Activated CD8-positive, alpha-beta memory T cell treated with anti-CD3 and anti-CD28 coated beads for 1 hour (primary cell): ENCODE measurements at places on chromosomes 2 and 18.

DNA sequence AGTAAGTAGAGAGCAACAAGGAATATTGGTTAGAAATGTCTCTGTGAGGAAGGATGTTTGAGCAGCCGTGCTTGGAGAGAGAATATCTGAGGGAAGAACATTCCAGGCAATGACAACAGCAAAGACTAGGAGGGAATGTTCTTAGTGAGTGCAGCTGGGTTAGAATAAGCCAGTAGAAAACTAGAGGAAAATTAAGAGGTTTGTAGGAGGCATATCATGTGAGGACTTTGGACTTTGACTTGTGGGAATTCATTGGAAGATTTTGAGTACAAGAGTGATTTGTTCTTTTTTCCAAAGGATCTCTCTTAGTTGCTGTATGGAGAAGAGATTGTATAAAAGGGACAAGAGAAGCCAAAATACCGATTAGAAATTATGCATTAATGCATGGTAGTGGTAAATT is 47.2 kb downstream of the PPM1B start:
- no peak for DNase-seq

- DNase-seq = no peak
Measured at GRCh38 chr2:119823734-119824334, 64.1 kb downstream of the PTPN4 start.

DNA sequence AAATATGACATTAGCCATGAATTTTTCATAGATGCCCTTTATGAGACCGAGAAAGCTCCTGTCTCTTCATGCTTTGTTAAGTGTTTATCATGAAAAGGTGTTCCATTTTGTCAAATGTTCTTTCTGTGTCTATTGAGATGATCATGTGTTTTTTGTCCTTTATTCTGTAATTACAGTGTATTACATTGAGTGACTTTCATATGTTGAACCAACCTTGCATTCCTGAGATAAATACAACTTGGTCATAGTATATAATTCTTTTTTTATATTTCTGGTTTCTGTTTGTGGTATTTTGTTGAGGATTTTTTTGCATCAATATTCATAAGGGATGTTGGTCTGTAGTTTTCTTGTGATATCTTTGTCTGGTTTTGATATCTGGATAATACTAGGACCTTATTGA is 52.9 kb upstream of the HPCAL1 start:
- DNase-seq = no peak

DNA sequence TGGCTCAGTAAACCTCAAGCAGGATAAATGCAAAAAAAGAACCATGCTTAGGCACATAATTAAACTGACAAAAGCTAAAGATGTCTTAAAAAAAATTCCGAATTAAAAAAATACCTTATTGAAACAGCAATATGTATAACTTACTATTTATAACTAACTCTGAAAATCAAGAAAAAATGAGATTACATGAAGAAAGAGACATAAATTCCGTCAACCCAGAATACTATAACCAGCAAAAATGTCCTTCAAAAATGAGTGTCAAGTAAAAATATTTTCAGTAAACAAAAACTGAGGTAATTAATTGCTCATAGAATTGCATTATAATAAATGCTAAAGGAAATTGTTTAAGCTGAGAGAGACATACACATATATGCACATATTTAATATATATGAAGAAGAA is 474.5 kb upstream of the SYT4 start:
- DNase-seq = no peak

DNA sequence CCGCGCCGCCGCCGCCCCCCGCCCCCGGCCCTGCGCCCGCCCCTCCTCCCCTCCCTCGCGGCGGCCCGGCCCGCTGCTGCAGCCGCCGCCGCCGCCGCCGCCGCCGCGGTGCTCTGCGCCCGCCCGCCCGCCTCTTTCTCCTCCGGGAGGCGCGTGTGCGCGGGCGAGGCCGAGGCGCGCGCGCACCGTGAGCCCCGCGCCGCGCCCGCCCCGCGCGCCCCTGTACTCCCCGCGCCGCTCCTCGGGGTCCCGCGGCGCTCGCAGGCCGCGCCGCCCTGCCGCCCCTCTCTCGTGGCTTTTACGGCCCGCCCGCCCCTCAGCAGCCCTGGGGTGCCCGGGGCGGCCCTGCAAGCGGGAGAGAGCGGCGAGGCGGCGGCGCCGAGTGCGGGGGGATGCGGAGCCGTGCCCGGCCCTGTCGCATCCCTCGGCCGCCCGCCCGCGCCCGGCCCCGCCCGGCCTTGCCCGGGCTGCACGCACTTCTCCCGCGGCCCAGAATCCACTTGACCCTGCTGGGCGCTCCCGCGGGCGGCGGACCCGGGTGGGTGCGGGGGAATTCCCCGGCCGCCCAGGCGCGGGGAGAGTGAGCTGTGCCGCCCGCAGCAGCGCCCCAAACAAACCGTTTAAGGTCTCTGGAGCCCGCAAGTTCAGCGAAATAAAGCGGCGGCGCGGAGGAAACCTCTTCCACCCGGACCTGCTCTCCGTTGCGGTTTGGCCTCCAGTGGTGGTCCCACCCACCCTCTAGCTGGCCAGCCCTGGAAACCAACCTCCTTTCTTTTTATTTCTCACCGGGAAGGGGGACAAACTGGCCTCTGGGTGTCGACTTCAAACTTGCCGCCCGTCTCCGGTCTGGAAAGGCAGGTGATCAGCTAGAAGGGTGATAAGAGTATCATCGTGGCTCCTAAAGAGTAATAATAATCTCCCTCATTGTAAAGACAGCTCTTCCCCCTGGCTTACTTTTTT is 37.4 kb downstream of the AFF3 start:
- DNase-seq = no peak

- DNase-seq = no peak
Measured at GRCh38 chr2:3405876-3406275, 26.4 kb downstream of the TRAPPC12 start.

DNA sequence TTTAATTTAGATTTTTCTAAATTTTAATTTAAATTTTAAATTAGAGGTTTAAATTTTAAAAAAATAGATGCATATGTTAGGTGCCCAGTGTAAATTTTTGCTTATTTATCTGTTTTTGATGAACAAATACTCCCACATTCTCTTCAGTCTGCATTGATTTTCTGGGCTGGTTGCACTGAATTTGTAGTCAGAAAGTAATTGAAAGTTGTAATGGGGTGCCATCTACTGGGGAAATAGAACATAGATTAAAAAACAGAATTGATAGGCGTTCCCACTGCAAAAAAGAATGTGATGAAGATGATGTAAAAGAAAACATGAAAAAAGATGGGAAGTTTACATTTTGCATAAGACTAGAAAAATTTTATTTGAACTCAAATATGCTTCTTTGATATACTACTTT is 51.7 kb upstream of the CCDC85A start:
- DNase-seq = no peak

DNA sequence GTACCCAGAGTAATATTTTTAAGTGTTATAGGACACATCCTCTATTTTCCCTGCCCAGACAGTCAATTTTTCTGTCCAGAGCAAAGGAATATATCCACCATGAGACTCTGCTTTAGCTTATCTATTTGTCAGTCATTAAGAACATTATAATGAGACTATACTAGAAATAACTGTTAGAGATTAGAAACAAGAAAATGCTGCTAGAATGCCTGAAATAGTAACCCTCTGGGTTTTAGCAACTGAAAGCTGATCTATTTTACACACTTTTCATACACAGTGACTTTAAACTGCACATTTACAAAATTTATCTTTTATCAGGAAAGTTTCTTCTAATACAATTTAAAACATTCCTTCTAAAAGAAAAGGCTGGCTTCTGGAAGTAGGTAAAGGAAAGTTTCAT is 39.6 kb downstream of the MBD2 start:
- no peak for DNase-seq

DNA sequence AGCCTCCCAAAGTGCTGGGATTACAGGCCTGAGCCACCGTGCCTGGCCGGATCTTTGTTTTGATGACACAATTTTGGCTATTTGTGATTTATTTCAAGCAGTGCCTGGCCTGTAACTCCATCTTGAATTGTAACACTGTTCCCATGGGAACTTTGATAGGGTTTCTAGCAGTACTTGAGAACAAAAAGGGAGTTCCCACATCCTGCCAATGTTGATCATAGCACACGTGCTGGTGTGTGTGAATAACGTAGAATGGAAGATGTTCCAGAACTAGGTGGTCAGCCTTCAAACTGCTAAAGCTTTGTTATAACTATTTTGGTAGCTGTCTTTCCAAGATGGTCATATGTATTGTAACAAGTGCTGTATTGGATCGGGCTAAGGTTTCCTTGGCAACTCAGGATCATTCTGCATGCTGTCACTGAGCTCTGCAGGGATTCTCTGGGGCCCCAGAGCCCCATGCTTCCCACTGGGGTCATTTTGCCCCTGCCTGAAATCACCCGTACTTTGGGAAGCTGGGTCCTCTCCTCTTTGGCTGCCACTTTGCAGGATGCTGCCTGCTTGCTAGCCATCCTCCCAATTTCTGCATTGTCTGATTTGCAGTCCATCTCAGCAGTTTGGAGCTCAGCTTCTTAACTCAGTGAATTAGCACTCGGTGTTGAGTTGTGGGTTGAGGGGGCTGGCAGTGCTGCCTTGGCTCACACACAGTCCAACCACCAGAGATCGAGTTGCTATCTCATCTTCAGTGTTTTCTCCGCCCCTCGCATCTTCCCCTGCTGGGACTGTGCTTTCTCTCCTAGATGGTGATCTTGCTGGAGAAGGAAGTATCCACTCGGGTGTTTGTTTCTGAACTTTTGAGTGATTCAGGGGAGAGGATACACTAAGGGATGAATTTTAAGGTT is 26.8 kb downstream of the SH3RF3 start:
- no peak for DNase-seq

DNA sequence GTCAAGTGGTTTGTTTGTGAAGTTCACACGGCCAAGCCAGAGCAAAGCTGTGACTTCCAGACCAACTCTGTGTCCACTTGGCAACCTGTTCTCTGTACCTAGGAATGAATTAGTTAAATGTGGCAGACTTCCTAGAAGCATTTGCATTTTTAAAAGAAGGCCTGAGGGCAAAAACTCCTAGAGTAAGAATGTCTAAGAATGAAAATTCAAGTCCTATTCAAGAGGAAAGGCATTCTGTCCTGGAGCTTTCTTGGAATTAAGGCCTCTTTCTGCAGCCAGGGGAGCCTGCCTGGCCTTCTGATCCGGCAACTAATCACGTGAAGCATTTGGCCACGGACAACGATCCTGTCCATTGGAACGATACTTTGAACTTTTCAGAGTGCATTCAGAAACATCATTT is 155.0 kb downstream of the SETBP1 start:
- DNase-seq = no peak

DNA sequence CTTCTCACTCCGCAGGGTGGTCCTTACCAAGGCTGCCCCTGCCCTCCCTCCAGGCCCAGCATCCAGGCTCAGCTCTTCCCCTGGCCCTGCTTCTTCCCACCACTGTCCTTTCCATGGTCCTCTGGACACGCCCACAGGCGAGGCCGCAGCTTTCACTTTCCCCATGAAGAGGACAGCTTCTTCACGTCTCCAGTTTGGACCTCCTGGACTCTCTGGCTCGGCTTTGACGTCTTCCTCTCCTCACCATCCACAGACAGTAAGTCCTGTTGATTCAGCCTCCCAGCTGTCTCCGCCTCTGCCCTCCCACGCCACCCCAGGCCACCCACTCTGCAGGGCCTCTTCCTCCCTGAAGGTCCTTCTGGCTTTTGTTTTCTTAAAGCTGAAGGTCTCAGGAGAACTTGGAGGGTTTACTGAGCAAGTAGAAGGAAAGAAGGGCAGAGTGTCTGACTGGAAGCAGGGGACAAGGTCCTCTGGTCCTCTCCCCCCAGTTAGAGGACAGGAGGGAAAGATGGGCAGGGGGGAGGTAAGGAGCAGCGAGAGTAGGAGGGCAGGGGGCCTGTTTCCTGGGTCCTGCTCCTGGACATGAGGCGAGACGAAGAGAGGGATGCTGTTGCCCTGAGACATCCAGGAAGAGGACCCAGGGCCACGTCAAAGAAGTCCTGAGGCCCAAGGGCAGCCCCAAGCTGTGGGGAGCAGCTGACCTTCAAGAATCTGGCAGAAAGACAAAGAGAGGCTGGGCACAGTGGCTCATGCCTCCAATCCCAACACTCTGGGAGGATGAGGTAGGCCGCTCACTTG is 24.7 kb upstream of the NMUR1 start:
- no peak for DNase-seq

DNA sequence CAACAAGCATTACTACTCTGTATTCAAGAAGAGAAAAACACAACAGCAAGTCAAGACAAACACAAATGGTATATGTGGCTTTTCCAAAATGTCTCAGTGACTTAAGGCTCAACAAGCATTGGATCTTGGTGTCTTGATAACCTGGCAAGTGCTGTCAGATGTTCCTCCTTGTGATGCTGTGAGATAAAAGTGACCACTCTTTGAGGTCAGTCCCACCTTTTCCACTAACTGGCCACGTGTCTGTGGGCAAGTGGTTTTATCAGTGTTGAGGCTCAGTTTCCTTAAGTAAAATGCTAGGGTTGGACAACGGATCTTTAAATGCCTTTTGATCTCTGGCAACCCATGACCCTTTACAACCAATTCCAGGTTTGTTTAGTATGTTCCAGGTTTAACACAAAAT is 98.7 kb downstream of the BCL2 start:
- no peak for DNase-seq
